Upper lobe of left lung (tissue), 6 donors: ENCODE measurements at places on chromosomes 4 and X.

GRCh38 chr4:21948347-21949072 is at the start of gene KCNIP4:
TSS of gene KCNIP4 (minus strand) at chr4:21948772.
- no peak for DNase-seq

- no peak for DNase-seq
Measured at GRCh38 chr4:14928035-14928434, 74.2 kb upstream of the CPEB2 start.

- DNase-seq, result no peak
Measured at GRCh38 chr4:110639207-110640090, 16.6 kb upstream of the PITX2 start.

DNA sequence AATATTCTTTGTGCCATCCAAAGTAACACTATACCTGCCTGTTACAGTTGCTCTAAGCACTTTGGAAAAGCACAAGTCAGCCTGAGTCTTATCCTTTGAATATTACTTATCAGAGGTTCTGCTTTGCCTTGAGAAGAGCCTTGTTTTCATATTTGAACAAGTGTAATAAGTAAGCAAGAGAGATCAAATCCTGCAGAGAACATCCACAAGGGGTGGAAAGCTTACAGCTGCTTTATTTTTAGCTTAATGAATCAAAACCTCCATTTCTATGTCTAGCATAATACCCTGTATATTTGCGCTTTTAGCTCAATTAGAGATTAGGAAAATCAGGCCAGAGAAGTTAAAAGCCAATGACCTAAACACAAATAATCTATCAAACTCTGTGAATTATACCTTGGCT is 139.8 kb downstream of the CDS1 start:
- DNase-seq, result no peak

GRCh38 chrX:68287419-68287818 is 145.9 kb downstream of the OPHN1 start:
- DNase-seq, result no peak

- DNase-seq, result no peak
Measured at GRCh38 chr4:81838586-81838985, 366.9 kb upstream of the RASGEF1B start.

DNA sequence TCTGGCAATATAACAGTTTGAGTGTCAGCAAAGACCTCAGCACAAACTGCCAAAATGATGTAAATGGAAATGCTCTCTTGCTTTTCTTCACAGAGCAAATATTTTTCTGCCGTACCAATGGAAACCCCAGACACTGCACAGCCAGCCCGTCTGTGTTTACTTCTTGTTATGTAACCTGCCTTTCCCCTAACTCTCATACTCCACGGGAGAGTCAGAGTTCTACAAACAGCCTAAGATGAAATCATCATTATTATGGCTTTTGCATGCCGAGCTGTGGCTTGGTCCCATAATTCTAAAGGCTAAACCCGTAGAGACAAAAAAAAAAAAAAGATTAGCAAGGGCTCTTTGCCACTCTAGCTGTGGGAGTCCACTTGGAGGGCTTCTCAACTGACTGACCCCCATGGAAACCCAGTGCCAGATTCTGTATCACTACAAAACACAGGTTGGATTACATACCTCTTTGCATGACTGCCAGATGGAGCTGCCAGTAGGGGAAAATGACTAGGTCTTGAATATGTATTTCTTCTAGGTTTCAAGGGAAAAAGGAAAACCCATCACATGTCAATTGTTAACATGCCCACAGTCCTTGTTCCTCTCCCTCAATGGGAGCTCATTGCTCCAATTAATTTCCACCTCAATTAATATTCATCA is 197.2 kb upstream of the CNKSR2 start:
- DNase-seq, result no peak

DNA sequence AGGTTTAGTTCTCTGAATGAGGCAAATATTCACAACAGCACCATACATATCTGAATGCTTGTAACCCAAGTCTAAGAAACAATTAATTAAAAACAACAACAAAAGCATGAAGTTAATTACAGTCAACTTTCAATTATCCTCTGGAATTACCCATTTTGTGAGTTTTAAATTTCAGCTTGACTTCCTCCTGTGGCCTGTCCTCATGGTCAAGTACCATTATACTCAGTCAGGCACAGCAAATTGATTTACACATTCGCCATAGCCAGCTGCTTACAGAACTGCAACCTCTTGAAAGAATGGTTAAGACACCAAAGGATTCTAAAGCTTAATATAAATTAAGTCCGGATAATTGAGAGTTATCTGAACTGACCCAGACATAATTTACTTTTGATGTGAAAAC is 306.5 kb downstream of the CAMK2D start:
- no peak for DNase-seq

DNA sequence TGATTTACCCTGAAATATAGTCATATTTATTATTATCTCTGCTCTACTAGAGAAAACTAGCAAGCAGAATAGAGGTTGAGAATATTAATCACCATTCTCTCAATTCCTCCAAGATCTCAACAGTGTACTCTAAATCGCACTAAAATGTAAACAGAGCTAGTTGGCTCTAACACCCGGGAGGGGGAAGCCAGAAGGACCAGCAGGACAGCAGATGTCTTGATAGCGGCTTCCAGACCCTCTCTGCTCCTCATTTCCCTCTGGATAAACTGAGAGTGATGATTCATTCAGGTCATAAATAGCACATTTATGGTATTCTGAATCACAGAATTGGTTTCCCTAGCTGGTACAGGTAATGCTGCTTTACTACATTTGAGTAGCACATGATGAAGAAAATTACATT is 82.5 kb downstream of the TBC1D9 start:
- no peak for DNase-seq

DNA sequence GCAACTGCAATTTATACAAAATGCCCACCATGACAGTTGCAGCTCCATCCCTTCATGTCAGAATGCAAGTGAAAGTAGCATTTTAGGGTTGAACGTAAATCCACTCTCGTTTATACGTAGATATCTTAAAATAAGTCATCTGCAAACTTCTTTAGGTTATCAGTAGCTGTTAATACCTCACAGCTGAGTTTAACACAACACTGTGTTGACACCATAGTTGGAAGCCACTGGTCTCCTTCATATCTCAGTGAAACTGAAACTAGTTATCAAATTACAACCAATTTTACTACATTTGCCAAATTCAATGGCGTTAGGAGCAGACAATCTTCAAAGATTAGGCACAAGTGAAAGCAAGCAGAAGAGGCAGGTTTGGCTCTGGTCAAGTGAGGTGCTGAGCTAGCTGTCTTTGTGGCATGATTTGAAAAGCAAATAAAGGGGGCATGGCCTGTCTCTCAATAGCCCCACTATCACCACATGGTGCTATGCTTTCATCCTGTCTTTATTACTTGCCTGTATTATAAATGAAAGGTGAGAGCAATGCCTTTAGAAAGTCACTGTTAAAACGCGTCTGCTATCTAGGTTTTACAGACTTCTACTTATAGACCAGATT is 12.3 kb downstream of the PPP3CA start:
- DNase-seq, result no peak

GRCh38 chrX:152646961-152647360 is 9.3 kb downstream of the GABRQ start:
- no peak for DNase-seq

GRCh38 chrX:50863471-50863870 is 47.1 kb upstream of the BMP15 start:
- DNase-seq, result no peak

DNA sequence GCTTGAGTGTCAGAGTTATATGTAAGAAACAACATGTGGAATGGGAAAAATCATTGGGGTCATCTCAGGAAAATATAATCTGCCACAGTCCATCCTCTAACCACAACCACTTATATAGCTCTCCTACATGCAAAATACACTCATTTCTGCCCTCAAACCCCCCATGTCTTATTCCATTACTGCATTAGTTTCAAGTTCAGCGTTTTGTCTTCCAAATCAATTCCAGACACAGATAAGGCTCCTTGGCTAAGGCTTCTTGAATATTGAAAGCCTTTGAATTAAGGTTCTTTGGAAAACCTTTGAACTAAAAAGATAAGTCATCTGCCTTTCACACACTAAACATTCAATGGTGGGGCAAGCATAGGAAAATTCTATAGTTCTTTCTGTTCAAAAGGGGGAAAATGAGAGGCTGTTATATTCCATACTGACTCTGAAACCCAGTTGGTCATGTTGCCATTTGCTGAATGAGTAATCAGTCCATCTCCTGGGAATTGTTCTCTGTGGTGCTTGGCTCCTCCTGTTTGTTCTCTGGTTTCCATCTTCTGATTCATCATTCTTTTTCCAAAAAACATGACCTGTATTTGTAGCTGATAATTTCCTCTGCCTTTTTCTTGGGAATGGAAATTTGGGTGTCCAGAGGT is 218.7 kb downstream of the BMPR1B start:
- no peak for DNase-seq

GRCh38 chr4:123471655-123472369 is 75.2 kb downstream of the SPRY1 start:
- no peak for DNase-seq

DNA sequence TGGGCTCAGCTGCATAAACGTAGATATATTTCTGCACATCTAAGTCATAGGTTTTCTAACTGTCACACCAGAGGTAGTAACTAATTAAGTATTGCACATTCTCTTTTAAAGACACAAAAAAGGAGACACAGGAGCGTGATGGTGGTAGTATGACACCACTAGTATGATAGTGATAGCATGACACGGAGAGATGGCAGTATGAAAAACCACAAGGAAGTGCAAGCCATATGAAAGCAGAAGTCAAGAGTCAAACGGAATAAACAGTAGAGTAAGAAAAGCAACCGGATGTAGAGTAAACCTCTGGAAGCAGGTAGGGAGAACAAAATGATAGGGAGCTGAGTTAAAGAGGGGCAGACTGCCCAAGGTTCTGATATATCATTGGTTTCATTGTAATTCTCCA is 382.2 kb upstream of the INTU start:
- no peak for DNase-seq

DNA sequence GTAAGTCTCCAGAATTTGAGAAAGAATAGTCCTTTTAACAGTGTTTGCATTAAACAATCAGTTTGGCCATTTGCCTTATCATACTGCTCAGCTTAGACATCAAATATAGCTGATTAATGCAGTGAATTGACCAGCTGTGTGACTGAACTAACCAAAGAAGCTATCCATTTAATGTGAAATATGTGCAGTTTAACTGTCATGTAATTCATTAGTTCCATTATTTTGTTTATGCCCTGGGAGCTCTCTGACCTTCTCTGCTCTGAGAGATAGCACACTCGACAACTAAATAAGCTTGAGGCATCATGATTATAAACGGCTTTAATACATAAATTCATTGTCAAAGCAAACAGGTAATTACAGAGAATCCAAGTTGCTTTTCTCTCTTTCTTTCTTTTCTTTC is 324.3 kb upstream of the PCDH7 start:
- no peak for DNase-seq

GRCh38 chr4:128930051-128930450 is 120.6 kb downstream of the JADE1 start:
- no peak for DNase-seq

DNA sequence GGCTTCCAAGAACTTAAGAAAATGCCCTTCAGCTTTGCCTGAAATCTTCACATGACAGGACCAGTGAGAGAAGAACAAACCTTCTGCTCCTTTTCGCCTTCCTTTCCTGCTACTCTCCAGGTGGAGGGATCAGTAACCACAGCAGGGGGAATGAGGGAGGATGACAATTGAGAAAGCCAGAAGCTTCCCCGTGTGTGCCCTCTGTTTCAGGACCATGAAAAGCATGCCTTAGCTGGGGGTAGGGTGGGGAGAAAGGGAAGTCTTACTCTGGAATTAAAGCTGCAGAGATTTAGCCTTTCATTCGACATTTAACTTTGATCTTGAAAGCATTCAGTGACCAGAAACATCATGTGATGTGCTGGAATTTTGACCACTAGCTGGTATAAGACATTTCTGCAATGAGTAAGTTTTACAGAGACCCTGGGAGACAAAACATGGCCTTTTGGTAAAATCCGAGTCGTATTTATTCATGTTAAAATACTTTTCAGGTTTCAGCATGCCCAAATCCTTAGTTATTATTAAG is 10.6 kb upstream of the PUDP start:
- DNase-seq, result no peak

- no peak for DNase-seq
Measured at GRCh38 chr4:174089711-174090110, 193.8 kb downstream of the FBXO8 start.

DNA sequence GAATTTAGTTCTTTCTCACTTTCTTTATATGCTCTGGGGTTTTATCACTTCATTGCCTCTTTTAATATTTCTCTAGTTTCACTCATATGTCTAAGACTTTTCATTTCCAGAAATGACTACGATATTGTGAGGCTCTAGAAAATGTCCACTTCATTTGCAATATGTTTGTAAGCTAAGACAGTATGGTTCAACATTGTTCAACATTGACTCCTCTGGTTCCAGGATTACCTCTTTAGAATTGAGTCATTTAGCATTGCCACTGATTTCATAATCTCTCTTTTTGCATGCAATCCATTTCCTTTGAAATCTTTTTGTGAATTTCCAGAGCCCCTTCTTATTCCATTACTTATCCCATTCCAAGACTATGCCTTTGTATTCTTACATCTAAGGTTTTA is 32.3 kb downstream of the BBS12 start:
- no peak for DNase-seq

DNA sequence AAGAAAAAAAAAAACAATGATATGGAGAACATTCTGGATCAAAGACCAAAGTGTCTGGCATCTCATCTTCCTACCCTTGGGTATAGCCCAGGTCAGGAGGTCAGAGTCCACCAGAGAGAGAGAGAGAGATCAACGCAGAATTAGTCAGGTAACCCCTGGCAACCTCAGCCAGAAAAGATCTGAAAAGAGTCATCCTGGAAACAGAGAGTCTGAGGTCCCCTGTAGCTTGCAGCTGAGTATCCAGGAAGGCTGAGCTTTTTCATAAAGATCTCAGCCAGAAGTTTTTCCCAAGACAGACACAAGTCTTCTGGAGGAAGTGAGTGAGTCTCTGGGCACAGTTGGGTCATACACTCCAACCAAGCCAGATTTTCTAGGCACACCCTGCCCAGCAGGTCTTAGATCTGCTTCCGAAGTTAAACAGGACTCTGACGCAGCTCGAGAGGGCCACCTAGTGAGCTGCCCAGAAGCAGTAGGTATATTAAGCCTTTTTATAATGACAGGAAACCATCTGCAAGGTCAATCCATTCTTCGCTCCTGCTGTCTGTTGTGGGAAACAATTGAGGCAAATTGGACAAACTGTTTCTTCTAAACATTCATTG is 35.7 kb downstream of the ACE2 start:
- DNase-seq, result peak; percentile 82

- DNase-seq, result no peak
Measured at GRCh38 chr4:187865914-187866313, 129.7 kb upstream of the ZFP42 start.

- DNase-seq, result no peak
Measured at GRCh38 chrX:34381241-34381640, 249.1 kb upstream of the FAM47A start.

- DNase-seq, result no peak
Measured at GRCh38 chr4:94523617-94524016, 71.9 kb downstream of the PDLIM5 start.

DNA sequence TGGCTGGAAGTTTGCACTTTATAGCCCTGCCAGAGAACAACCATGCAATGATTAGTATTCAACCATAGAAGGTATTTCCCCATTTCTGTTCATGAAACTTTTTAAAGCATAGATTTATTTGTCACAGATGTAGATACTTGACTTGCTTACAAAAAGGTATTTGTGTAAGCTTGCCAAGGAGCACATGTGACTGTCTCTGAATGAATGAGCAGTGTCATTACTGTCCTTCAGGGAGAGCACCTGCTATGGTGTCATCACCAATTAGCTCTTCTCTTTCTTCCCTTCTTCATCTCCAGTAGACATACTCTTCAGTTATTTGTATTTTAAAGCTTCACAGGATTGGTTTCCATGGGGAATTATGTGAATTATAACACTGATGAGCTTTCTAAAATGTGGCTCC is 1064.7 kb upstream of the GRIA3 start:
- DNase-seq, result no peak

- peak; percentile 93 for DNase-seq
Measured at GRCh38 chr4:183721207-183722081, 62.4 kb downstream of the TRAPPC11 start.
